ENCODE measurements at places on chromosomes 3 and 15. TPM values are rescaled to one million over a fixed set of nuclear protein-coding genes. Genes with fewer than 3 reads are reported as not detected.

- DNase-seq = no peak
Measured at GRCh38 chr3:124770336-124771082, 40.3 kb downstream of the UMPS start.

DNA sequence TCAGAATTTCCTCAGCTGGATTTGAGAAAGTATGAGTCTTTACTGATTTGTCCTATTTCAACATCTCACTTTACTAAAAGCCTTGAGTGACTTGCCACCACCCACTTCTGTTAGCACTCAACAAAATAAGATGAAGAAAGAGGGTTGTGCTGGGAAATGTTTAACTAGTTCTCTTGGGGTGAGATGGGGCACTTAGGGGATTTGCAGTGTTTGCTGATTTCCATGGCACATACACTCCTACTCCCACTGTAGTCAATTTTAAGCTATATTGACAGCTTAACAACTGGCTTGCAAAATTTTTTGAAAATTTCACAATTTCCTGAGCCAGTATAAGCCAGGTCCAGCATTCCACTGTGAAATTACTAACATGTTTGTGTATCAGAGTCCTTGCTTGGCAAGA lies 463.1 kb upstream of the ARHGEF26 start:
- DNase-seq = no peak

DNA sequence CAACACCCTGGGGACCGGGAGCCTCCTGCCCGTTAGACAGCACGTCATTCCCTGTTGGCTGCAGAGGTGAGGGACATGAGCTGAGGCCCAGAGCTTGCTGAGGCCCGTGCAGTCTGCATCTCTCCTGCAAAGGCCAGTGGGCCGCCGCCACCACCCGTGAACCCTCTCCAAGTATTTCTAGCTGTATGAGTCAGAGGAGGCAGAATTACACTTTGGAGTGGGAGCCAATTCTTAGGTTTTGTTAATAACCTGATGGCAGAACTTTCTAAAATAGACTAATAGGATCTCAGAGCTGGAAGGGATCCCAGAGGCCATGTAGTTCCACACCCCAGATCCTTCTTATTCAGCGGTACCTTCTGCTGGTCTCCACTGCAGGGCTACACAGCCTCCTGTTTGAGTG lies 335.2 kb upstream of the CTDSPL start:
- no peak for DNase-seq

DNA sequence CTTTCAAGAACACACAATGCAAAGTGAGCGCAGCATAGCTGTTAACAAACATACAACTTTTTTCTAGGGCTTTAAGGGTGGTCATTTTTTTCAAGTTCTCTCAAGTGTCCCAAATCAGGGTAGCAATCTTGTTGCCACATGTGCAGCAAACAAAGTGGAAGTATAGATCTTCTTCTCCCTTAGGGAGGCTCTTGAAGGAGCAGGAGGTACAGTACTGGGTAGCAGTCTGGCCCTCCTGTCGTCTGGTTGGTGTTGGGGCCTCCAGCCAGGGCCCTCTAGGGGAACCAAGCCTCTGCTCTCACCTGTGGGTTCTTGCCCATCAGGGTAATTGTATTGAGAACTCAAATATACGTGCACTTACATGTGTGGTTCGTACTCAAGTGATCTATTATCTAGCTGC lies 25.8 kb downstream of the MKRN2 start:
- no peak for DNase-seq

DNA sequence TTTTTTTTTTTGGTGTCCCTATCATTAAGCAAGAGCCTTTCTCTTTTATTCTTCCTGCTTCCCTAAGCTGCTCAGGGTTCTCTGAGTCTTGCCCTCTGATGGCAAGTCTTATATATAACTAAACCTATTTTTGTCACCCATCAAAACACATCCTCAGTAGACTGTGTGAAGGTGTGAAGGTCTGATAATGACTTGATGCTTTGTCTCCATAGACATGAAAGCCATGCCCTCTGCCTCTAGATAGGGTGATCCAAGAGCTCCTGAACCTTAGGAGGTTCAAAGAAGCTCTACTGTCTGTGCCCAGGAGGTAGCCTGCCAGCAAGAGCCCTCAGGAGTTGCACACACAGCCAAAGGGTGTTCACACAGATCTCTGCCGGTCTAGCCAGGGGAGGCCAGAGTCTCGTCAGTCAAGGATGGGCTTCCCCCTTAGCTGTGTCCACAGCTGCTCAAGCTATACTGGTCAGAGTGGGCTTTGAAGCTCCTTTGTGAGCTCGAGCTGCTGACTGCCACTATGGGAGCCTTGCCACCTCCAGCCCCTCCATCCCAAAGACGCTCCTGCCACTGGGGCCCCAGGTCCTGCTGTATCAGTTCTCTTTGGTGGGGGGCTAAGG lies 13.1 kb upstream of the SNX22 start:
- DNase-seq = no peak

GRCh38 chr3:64983583-64984359 lies 296.0 kb upstream of the ADAMTS9 start:
- DNase-seq = no peak

GRCh38 chr3:73681610-73682009 lies 56.9 kb upstream of the PDZRN3 start:
- no peak for DNase-seq

GRCh38 chr3:127750226-127751031 lies 71.9 kb downstream of the MGLL start:
- peak; percentile 60 for DNase-seq

Gene IQCH
- total RNA-seq = 5.8 TPM

Gene C3orf70
- total RNA-seq = not detected
